ENCODE measurements at places on chromosomes 11 and 22.

DNA sequence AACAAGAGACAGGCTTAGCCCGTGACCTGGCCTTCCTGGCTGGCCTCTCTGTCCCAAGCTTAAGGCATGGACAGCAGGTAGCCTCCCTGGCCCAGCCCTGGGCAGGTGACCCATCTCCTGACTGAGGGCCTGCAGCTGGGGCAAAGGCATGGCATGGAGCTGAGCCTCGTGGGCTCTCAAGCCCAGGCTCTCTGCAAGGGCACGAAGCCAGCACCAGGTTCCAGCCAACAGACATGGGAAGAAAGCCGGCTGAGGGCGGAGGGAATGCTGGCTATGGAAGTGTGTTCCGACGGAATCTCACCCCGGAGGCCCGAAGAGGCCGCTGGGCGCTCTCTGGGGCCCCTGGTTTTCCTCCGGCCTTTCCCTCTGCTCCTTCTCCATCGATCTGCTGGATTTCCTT is 12.9 kb downstream of the DNAL4 start:
- no peak for DNase-seq

DNA sequence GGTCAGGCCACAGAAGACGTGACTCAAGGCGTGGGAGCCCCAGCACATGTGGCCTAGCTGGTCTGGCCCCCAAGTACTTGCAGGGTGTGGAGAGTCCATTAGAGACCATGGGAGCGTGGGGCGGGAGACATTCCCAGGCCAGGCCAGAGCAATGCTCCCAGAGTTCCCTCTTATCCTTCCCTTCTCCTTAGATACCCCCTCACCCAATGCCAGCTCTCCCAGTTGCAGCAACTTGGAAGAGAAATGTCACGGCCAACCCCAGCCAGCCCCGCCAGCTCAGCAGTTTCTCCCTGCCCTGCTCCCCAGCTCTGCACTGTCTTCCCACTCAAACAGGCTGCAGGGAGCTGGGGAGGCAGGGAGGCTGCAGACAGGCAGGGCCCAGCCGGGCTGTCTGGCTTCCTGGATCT is 65.4 kb upstream of the TSPAN18 start:
- DNase-seq, result no peak

DNA sequence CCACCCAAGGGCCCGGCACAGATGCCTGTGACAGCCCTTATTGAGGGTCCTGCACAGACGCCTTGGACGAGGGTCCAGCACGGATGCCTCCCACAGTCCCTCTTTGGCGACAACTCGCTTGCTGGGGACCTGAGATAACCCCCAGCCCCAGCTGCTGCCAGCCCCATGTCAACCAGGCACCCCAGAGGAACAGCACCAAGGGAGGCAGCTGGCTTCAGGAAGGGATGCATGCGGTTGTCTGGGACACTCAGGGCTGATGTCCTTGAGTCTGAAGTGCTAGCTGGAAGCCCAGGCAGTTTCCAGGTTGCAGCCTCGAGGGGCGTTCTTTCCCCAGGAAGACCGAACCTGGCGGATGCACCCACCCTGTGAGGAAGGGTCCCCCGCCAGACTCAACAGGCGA is 33.8 kb downstream of the MOB2 start:
- no peak for DNase-seq

GRCh38 chr22:26287382-26288225 is 118.3 kb downstream of the SEZ6L start:
- DNase-seq, result no peak

GRCh38 chr11:129815596-129816461 is at the start of gene TMEM45B:
TMEM45B (plus strand) TSS chr11:129815848; CDS start chr11:129852483, 36,635 bp downstream.
- no peak for DNase-seq

DNA sequence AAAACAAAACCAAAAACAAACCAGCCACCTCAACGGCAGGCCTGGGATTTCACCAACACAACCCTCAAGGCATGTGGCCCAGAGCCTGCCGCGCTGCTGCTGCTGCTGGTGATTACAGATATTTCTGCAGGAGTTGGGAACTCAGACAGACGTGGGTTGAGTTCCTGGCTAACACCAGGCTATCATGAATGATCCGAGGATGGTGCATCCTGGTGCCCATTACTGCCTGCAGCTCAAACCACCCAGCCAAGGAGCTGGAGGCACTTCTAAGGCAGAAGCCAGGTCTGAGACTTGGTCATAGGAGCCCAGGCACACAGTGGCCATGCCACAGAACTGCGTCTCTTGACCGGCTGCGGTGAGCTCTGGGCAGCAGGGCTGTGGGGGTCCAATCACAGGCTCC is 151.8 kb downstream of the MPPED1 start:
- no peak for DNase-seq

GRCh38 chr11:112498701-112499100 is 238.0 kb upstream of the PLET1 start:
- DNase-seq, result no peak

- DNase-seq, result no peak
These were observed 79.7 kb upstream of the SHANK2 start for GRCh38 chr11:71332046-71332445.

DNA sequence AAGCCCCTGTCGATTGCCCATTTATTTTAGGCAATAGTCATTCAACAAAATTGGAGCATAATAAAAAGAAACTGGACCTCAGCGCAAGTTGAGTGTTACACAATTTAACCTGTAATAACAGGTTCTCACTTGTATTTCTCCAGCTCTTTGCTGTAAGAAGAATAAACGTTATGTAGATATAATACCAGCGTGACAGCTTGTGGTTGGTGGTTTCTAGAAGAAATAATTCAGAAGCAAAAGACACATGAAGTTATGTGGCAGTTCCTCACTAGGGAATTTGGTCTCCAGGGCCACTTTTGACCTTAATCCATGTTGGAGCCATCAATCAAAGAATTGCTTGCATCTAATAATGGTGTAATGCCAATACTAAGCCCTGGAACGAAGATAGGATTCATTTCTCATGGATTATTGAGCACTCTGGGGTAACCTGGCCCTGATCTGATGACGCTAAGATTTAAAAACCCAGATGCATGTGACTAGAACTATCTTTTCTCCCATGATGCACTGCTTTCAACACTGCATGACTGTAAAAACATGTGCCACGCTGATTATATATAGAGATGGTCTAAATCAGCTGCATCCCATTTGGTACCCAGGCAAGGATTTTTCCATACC is 129.7 kb upstream of the LDLRAD3 start:
- DNase-seq, result no peak

All from fibroblast of skin of right biceps (primary cell).